ENCODE measurements at places on chromosomes 12 and 14.

- no peak for DNase-seq
Measured at GRCh38 chr12:67758521-67758920, 110.0 kb downstream of the DYRK2 start.

DNA sequence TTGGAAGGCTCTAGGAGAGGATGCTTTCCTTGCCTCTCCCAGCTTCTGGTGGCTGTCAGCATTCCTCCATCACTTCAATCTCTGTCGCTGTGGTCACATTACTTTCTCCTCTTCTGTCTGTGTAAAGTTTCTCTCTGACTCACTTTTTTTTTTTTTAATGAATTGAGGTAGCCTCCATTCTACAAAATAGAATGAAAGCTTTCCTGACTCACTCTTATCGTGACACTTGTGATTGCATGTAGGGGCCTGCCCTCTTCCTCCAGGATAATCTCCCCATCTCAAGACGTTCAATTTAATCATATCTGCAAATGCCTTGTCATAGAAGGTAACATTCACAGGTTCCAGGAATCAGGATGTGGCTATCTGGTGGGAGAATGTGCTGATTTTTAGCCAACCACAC, 153.5 kb upstream of the HMGA2 start:
- DNase-seq = no peak

DNA sequence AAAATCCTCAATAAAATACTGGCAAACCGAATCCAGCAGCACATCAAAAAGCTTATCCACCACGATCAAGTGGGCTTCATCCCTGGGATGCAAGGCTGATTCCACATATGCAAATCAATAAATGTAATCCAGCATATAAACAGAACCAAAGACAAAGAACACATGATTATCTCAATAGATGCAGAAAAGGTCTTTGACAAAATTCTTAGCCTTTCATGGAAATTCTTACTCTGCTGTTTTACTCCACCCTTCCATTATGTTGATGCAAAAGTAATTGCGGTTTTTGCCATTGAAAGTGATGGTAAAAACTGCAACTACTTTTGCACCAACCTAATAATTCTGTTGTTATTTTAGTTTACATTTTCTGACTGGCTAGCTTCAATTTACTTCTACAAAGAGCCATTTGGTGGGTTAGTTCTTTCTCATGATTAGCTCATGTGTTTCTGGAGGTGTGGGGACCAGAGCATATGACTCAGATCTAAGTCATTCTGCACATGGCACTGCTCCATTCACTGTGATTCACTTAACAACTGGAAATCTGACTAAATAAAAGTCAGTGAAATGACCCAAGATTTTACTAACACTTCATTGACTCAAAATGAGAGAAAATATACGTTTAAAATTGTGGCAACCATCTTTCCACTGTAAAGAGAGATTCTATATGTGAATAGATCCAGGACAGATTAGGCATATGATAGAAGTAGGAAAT, 99.9 kb downstream of the TMTC3 start:
- DNase-seq = peak; percentile 95

DNA sequence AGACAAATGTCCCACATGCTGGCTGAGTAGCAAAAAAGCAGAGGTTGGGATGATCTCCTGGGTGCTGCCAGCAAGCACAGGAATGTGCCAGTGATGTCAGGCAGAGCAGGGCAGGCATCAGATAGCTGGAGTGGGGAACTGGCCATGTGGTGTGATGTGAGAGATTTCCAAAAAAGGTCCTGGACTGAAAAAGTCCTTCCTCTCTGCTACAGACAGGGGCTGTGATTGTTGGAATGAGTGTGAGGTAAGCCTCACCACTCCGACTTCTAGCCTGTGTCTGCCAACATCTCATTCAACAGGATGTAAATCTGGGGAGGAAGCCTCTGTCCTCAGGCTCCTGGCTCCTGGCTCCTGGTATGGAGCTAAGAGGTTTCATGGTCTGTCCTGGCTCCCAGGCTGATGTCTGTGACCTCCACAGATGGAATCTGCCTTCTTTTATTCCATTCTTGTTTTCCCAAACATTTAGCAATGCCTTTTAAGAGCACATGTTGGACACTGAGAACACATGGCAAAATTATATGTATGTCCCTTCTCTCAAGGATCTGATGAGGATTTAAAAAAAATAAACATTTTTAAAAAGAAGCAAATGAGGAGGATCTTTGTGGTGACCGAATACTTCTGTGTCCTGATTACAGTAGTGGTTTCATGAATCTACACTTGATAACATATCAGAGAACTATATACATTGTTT, 50.1 kb upstream of the STK38L start:
- DNase-seq = peak; percentile 61

GRCh38 chr12:75428767-75429166, 37.9 kb downstream of the GLIPR1L2 start:
- DNase-seq = no peak

- DNase-seq = no peak
Measured at GRCh38 chr14:22476005-22476751, 112.8 kb downstream of the DAD1 start.

GRCh38 chr12:2337031-2338010, 284.5 kb downstream of the CACNA1C start:
- DNase-seq = no peak

GRCh38 chr12:87136330-87136976, 880.3 kb upstream of the MGAT4C start:
- no peak for DNase-seq

DNA sequence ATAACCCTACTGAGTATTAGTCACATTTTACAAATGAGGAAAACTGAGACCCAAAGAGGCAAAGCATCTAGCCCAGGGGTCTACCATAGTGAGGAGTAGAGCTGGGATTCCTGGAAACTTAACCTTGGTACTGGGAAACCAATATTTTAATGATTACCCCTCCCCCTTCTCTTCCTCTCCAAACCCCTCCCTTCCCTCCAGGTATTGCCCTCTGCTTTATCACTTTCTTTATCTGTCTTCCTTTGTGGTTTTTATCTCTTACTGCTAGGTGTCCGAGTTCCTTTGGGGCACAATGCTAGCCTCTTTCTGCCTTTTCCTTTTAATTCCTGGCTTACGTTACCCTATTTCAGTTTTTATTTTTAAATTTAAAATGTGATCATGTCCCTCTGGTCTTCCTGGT, 2.8 kb downstream of the GABARAPL1 start:
- DNase-seq = no peak

GRCh38 chr12:102708108-102708507, 208.9 kb downstream of the PAH start:
- DNase-seq = no peak

DNA sequence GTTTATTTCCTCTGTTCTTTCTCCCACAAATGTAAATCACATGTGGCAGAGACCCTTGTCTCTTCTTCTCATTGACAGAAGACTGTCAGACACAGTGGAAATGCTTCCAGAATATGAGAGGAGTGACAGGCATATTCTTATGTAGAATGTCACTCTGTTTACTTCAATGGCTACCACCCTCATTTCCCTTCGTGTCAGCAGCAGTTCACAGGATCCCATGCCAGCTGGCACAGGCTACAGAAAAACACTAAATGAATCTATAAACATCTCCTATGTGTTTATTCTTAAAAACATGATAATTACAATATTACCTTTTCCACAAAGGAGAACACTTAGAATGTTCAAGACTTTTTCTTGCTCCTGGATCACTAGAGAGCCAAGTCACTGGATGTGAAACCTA, 183.8 kb upstream of the CNTN1 start:
- no peak for DNase-seq

DNA sequence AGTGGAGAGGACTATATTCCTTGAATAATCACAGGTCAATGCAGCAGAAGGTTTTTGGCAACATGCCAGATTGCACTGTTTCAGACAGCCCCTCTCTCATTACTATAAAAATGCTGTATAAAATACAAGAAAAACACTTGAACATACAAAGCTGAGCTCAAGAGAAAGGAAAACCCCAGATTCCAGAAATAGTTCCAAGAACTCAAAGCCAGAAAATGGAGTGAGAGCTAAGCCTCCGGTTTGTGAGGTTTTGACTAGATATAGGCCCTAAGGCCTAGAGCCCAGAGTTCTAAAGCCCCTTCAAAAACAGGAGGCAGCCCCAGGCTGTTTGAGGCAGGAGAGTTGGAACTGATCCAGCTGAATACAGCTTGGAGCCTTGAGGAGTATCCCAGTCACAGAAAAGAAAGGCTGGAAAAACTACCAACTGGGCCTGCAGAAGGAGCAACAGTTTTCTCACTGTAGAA, 29.4 kb upstream of the ACTN1 start:
- no peak for DNase-seq

All from stromal cell of bone marrow (primary cell).